Omental fat pad (tissue), 4 donors: ENCODE measurements at places on chromosomes 1 and 21.

- DNase-seq: peak; percentile 87
These were observed 115.7 kb upstream of the IPO9 start for GRCh38 chr1:201713086-201713810.

GRCh38 chr21:44713130-44713529, 1.8 kb upstream of the TSPEAR start:
- DNase-seq: no peak

DNA sequence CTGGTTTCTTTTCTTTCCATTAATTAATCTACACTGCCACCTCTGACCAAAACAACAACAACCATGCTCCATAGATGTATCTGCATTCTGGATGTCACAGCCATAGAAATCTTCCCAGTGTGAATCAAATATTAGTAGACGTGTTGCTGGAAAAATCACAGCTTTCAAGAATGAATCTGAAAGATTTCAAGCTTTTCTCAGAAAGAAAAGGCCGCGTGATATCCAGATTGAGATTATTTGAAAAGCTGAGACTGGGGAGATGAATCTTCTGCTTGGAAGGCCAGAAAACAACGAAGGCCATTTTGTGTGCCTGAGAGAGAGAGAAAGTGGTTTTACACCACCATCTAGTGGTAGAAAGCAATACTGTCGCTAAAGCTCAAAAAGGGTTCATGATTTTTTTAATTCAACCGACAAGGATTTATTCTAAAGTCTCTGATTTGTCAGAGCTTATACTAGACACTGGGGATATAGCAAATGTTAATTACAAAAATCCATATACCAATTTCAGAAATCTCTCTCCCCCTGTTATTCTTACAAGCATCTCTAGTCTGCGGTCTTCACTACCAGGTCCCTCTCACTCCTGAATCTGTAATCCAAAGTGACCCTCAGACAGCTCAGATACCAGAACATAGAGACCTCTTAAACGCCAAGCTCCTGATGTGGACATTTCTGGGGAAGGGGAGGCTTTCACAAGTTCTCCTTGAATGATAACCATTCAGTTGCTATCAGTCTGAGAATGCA, 87.5 kb upstream of the SGIP1 start:
- DNase-seq: no peak

- DNase-seq: no peak
These were observed 142.8 kb downstream of the ZZZ3 start for GRCh38 chr1:77539519-77540142.

GRCh38 chr21:42311816-42312625, 3.2 kb downstream of the TFF3 start:
- no peak for DNase-seq

GRCh38 chr1:89260566-89261255, 11.9 kb downstream of the GBP5 start:
- no peak for DNase-seq
